ENCODE measurements at places on chromosomes 5 and 9.

DNA sequence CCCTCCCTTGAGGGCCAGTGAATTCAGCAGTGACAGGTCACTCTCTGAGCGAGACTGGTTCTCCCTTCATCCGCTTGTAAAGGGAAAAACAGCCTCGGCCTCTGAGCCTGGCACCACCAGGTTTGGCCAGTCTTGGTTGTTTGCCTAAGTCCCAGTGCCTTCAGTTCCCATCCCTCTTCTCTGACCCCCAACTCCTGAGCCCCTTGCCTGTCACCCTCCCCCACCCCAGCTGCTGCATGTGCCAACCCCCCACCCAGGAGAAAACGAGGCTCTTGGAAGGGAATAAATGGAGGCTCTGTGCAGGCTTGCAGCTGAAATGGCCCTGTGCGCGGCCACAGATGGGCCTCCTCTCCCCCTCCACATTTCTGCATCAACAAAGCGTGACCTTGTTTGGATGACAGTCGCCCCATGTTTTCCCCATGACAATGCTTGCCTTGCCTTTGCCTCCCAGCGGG lies 3.1 kb downstream of the URM1 start:
- DNase-seq = no peak

GRCh38 chr5:41747708-41748107 lies 122.5 kb downstream of the OXCT1 start:
- no peak for DNase-seq

DNA sequence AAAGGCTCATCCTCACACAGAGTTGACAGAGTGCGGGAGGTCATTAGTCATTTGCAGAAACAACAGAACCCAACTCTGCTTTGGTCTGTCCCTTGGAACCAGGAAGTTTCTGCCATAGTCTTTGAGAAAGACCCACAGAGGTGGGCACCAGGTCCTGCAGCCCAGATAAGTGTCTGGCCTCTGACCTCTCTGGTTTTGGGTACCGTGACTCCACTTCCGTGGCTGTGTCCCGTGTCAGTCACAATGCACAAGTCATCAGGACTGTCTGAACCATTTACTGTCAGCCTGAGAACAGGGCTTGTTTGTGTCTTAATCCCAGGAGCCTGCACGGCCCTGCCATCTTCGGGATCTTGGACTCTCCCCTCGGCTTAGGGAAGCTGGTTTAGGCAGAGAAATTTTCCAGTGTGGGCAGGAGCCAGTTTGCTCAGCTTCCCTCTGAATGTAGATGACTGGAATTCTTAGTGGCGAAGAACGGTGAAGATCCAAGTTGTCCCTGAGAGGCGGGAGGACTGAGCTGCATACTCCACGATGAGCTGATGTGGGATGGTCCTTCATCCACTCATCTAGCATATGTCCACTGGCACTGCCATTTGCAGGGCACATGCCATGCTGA lies 11.9 kb downstream of the GSN start:
- no peak for DNase-seq

- no peak for DNase-seq
Measured at GRCh38 chr9:117672369-117672768, 31.8 kb upstream of the TLR4 start.

- DNase-seq = peak; percentile 67
Measured at GRCh38 chr9:114799441-114799840, 6.4 kb downstream of the TNFSF15 start.
